ENCODE measurements at places on chromosomes 1 and 21.

- DNase-seq: no peak
Measured at GRCh38 chr1:40764981-40765380, 18.6 kb upstream of the KCNQ4 start.

DNA sequence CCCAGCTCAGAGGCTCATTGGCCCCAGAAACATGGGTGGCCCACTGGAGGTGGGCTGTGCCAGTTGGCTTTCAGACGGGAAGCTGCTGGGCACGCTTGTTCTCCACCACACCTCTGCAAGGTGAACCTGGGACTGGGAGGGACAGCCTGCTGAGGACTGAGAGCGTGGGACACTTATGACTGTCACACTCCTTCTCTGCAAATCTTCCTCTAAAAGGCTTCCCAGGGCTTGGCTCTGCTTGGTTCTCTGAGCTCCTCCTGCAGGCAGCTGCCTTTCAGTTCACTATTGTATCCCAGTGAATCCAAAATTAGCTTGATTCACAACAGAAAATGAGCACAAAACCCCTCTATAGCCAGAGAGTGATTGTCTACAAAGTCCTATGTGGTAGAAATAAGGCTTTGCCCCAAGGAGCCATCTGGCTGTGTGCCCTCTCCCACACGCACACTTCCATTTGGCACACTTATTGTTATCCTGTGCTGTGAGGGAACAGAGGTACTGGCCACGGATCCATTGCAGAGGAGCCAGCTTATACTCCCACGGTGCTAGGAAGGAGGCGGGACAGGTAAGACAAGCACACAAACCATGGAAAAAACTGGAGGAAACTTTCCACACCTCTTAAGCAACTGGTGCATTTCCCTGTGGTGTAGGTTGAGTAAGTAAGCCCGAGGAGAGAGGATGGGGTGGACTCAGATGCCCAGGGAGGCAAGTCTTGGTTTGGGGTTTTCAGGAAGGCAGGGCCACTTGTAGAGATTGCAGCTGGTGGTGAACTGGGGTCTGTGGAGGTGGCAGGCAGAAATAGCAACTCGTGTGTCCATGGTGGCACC lies 18.9 kb upstream of the BTG2 start:
- DNase-seq: no peak

DNA sequence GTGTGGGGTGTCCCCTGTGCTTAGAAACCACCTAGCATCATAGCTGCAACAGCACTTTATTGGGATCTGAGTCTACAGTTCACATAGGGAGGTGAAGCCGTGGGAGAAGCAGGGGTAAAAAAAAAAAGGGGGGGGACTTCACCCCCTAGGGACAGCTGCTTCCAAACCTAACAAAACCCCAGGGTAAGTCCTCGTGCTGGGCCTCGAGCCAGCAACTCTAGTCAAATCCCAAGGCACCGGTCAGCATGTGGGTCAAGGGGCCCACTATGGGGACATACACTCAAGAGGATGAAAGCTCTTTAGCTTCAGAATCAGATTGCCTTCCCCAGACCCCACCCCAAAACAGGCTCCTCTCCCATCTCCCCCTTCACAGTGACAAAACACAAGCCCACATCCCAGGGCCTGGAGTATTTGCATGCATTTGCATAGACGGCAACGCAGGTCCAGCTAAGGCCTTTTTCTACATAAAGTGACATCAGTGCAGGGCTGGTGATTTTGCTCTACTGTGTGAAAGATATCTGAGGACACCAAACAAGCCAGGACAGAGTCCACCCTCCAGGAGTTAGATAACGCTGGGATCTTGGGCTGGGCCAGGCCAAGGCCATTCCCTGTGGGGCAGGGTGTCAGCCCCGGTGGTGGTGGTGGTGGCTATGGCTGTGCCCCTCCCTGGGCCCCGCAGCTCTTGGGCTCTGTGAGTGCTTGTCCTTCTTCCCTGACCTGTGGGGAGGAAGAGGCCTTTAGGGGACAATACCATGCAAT lies 8.1 kb upstream of the PMVK start:
- DNase-seq: no peak

GRCh38 chr1:23524716-23525401 lies 6.2 kb downstream of the E2F2 start:
- no peak for DNase-seq

DNA sequence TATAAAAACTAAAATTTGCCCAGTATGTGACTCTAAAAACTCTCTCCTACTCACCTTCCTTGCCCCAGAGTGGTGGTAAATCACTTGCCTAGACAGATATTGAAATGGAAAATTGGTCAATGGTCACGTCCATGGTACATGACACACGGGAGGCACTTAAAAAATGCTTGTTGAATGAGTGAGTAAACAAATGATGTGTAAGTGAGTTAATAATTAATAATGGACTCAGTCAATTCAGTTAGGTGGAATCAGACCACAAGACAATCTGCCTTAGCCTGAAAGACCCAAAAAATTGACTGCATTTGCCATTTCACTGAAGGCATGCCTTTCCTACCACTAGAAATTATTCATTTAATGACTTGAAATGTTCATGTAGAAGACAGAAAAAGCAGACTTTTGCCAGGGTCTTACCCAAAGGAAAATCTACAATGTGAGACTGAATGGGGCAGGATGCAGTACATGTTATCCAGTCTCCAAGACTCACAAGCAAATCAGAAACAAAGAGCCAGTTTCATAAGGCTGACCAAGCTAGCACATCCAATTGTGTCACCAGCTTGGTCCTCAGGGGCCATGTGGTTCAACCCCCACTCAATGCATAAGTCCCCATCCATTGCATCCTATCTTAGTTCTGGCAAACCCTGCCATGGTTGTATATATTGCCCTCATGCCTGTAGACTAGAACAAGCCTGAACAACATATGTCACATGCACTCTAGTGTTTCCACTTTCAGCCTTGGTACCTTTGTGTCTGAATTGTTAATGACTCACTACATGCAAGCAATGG lies 73.6 kb downstream of the TBX15 start:
- no peak for DNase-seq

DNA sequence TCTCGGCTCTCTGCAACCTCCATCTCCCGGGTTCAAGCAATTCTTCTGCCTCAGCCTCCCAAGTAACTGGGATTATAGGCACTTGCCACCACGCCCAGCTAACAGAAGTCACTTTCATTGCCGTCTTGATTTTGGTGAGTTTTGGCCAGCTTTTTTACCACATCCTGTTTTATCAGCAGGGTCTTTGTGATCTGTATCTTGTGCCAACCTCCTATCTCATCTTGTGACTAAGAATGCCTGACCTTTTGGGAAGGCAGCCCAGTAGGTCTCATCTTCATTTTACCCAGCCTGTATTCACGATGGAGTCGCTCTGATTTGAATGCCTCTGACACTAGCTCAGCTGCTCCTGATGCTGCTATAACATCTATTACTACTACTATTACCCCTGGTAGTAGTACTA lies 46.8 kb upstream of the BARHL2 start:
- DNase-seq: no peak
